ENCODE measurements at places on chromosomes 2 and 18.
A peak's percentile ranks its signal among the peaks of the same experiment; 100 is the strongest.

GRCh38 chr2:16318474-16319195 lies 347.0 kb downstream of the CYRIA start:
- DNase-seq = no peak

GRCh38 chr18:2002604-2003003 lies 568.7 kb downstream of the METTL4 start:
- no peak for DNase-seq

- no peak for DNase-seq
Measured at GRCh38 chr2:225993430-225993829, 593.9 kb downstream of the NYAP2 start.

- no peak for DNase-seq
Measured at GRCh38 chr2:98027538-98027937, 31.8 kb upstream of the TMEM131 start.

DNA sequence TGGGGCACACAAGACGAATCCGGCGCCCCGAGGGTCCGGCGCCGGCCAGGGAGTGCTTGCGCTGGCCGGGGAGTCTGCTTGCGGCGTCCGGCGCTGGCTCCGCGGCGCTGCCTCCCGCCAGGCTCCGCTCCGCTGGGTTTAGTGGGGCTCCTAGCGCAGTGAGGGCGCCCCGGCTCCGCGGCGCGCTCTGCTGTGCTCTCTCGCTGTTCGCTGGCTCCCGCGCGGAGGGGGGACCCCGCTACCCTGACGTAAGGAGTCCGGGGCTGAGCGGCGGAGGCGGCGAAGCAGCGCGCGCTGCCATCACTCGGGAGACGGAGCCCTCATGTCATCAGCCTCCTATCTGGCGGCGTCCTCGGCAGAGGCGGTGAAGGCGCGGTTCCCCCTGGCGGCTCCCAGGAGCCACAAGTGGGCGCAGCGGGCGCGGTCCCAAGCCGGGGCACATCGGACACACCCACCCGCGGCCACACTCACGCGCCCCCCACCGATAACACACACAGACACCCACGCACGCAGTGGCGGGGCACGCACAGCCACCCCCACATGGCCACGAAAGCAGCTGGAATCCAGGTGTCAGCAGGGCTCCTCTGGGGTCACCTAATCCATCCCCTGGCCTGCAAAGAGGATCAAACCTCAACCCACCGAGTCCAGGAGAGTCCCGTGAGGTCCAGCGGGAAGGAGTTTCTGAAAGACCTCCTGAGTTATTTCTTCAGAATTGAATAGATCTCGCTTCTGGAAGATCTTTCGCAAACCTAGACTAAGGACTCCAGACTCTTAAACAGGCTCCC lies at the start of gene C1QL2:
TSS of gene C1QL2 (minus strand) at position 189 of the 785 bp plus-strand sequence. CDS start 482 bp downstream, outside the sequence.
- DNase-seq = no peak

GRCh38 chr2:40147360-40147759 lies 304.5 kb downstream of the SLC8A1 start:
- no peak for DNase-seq

- DNase-seq = no peak
Measured at GRCh38 chr2:70003093-70003830, 41.8 kb upstream of the ASPRV1 start.

DNA sequence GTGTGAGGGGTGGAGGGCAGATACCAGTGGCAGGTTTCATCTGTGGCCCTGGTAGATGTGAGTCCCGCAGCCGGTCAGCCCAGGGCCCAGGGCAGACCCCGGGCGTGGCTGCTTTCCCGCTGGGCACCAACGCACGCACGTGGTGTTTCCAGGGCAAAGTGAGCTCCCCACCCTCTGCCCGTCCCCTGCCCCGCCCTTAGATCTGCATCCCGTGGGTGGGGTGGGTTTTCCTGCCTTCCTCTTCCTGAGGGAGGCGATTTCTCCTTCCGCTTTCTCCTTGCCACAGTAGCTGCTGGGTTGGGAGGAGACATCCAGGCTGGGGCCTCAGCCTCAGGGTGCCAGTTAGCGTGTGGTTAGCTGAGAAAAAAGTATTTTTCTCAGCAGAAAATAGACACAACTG lies 49.6 kb downstream of the ODC1 start:
- DNase-seq = peak; percentile 74

- no peak for DNase-seq
Measured at GRCh38 chr2:53755121-53755520, 12.5 kb upstream of the CHAC2 start.

DNA sequence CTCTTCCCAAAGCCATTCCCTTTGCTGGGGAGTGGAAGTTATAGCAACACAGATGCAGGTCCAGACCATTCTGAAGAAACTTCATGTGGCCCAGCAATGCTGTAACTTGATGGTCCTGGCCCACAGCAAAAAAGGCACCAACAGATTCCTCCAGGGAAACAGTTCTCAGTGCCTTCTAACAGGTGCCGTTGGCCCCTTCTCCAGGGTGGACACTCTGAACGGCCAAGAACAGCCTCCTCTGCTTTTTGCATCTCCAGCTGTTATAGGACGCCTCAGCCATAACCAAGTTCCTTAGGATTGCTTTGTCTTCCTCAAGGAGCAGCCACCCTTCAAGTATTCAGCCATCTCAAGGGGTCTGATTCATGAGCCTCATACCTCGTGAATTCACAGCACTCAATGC lies 38.0 kb downstream of the MARCO start:
- DNase-seq = no peak

GRCh38 chr18:13364721-13365205 lies 146.2 kb downstream of the LDLRAD4 start:
- DNase-seq = no peak

- no peak for DNase-seq
Measured at GRCh38 chr2:201517094-201517493, 65.6 kb downstream of the STRADB start.

- no peak for DNase-seq
Measured at GRCh38 chr18:46211816-46212215, 107.6 kb downstream of the HAUS1 start.

DNA sequence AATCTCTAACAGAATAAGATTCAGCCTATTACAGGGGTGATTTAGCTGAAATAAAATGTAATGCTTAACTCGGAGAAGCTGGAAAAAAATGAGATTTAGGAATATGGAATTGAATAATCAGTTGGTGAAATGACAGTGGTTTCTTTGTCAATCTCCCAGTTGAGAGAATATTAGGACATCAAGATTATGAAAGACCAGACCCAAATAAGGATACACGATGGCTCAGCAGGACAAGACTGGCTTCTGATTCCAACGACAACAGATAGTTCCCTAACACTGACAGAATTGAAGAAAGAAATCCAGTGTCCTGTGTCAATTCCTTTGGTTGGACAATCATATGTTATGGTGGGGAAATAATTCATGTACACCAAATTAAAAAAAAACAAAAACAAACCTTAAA lies 55.8 kb downstream of the HRH4 start:
- DNase-seq = no peak

- DNase-seq = no peak
Measured at GRCh38 chr2:18518116-18519111, 42.0 kb downstream of the RDH14 start.

DNA sequence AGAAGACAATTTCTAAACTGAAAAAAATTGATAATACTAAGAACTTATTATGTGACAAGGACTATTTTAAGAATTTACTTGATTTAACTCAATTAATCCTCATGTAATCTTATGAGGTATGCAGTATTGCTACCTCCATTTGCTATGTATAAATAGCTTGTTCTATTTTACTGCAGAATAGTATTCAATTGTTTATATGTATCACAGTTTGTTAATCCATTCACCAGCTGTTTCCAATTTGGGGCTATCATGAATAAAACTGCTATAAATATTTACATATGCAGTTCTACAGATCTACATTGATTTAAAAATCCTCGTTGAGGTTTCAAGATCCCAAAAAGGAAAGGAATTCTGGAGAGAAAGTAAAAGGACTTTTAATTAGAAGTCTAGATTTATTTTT lies 54.8 kb upstream of the DOCK10 start:
- DNase-seq = no peak

- no peak for DNase-seq
Measured at GRCh38 chr2:120747706-120748105, 12.0 kb downstream of the GLI2 start.

- no peak for DNase-seq
Measured at GRCh38 chr2:225998116-225998515, 598.6 kb downstream of the NYAP2 start.

- no peak for DNase-seq
Measured at GRCh38 chr2:71948781-71949536, 198.7 kb downstream of the CYP26B1 start.

DNA sequence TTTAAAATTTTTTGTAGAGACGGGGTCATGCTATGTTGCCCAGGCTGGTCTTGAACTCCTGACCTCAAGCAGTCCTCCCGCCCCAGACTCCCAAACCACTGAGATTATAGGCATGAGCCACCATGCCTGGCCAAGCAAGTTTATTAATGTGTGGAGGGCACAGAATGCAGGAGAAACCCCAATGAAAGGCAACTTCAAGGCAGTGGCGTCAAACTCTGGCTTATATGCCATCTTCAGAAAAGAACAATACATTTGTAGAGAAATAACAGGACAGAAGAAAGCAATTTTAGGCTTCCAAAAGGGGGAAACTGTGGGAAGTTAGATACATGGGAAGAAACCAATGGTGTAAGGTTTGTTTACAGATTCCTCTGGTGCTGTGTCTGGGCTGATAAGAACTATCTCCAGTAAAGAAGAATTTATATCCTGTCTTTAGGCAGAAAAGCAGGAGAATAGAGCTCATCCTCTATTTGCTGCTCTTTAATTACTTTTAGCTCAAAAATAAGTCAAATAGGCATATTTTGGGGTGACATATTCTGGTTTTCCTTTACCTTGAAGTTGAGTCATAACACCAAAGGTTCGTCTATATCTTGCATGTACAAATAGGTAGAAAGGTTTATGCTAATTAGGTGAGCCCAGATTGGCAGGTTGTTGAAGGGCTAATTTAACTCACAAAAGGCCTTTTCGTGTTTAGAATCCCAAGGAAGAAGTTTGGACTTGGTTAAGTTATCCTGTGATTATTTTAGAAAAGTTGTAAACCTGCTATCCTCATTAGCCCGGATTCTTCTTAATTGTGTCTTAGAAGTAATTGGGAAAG lies 26.0 kb upstream of the TMEM214 start:
- DNase-seq = no peak

DNA sequence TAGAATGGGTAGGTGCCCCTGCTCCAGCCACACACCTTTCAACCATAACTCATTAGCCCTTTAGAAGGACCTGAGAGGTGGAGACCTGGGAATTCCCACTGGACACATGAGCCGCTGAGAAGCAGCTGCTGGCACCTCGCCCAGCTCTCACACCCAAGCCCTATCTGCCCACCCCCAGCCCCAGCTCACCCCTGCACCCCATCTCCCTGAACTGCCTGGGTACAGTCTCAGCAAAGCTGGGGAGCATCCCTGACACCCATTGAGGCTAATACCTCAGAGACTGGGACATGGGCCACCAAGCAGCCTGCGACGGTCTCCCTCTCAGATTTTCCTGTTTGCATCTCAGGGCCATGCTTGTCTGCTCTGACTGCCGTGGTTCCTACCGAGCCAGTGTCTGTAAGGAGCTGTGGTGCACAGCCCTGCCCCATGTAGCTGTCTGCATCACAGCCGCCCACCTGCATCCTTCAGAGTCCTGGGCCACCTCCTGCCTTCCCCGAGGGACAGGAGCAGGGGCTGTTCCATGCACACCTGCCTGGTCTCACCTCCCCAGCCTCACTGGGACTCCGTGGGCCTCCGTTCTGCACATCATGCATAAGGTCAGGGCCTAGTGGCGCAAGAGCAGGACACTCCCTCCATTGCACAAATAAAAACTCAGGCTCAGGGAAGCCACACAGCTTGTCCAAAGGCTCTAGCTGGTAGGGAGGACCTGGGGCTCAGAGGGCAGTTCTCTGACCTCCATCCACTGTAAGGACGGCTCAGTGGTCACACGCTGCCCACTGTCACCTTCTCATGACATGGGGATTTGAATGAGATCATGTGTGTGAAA lies 90.0 kb downstream of the SEPTIN10 start:
- peak; percentile 63 for DNase-seq

DNA sequence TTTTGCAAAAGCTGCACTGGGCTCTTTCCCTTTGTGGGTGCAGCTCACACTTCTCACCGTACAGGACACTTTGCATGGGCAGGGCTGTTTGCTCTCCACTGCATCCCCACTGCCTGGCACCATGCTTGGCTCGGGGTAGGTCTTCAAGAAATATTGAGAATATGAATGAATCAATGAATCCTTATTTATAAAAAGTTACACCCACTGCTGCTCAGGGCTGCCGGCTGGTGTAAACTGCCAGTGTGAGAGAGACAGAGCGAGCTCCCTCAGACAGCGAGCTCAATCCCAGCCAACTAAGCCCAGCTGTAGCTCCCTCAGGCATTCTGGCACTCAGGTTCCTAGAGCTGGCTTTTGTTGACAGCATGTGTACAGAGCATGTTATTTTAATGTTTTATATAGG lies 3.4 kb downstream of the TMEM185B start:
- DNase-seq = peak; percentile 46

DNA sequence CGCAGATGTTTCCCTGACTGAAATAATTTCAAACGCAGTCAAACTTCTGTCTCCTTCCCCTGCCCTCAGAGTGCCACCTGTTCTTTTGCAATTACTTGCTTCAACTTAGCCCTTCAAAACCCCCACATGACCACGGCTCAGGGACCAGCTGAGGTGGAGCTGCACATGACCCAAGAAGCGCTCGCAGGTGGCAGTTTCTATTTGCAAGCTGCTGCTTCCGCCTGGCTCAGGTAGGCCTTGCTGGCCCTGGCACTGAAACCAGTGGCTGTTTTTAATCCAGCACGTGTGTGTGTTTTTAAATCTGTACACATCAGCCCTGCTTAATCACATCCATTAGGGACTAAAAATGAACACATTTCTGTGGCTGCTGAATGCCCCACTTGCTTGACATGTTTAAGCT lies 95.3 kb downstream of the CCDC93 start:
- no peak for DNase-seq

- DNase-seq = no peak
Measured at GRCh38 chr18:48990481-48991318, 39.9 kb upstream of the SMAD7 start.
